Keratinocyte (primary cell): ENCODE measurements at places on chromosomes 3 and 15. TPM values are rescaled to one million over a fixed set of nuclear protein-coding genes. Genes with fewer than 3 reads are reported as not detected.

DNA sequence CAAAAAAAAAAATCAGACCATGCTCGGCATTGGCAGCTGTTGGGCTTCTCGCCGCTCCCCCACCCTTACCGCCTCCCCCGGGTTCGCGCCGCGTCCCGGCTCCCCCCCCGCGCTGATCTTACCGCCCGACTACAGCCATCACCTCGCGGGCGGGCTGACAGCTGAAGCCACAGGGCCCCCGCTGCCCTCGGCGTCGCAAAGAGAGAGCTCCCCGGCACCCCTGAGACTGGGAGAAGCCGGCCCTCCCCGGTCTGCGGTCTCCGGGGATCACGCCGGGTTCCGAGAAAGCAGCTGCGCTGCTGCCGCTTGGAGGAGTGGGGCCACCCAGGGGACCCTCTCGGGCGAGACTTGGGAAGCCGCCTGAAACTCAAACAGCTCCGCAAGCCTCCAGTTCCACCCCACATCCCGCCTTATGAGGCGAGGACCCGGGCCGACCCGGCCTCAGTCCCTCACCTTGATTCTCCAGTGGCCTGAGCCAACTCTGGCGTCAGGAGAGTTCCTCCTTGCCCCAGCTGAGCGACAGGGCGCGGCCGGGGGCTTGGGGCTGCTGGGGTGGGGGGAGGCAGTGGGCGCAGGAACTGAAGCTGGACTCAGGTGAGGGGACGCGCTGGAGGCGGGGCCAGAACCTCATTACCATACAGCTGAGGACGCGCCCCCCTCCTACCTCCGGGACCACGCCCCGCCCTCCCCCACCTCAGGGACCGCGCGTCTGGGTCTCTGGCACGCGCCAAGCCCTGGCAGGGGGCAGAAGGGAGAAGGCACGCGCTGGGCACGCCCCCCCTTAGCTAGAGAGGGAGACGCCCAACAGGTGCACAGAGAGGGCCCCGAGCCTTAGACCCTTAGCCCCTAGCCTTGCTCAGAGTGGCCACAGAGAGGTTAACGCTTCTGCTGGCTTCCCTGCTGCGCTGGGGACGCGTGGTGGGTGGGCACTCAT, 1.0 kb upstream of the DLL4 start:
- H3K27me3 ChIP-seq: peaks cover 92% of the 10 kb centered on the region
- peaks cover 19% of the 10 kb centered on the region for H3K4me1 ChIP-seq
- no peaks in the 10 kb centered on the region for H3K36me3 ChIP-seq
- H3K4me3 ChIP-seq: no peak overlapping the region
- H3K27ac ChIP-seq: no peak overlapping the region

Gene RAB6B
- 2.2 to 5.5 TPM (median 2.9 TPM) in 3 replicates for polyA plus RNA-seq

GRCh38 chr15:54206586-54207321, 228.5 kb downstream of the UNC13C start:
- no peak for DNase-seq
- no peaks in the 10 kb centered on the region for H3K27me3 ChIP-seq
- H3K27ac ChIP-seq: no peak overlapping the region
- H3K4me3 ChIP-seq: no peak overlapping the region
- no peaks in the 10 kb centered on the region for H3K36me3 ChIP-seq

Gene TGM4
- 1.3 to 2.2 TPM (median 1.3 TPM) in 3 replicates for polyA plus RNA-seq

Gene CPNE9
- not detected in 3 replicates for polyA plus RNA-seq

- H3K4me1 ChIP-seq: peaks cover 55% of the 10 kb centered on the region
- DNase-seq: no peak
- H3K27ac ChIP-seq: peak overlapping the region; percentile 36
- no peak overlapping the region for H3K4me3 ChIP-seq
- peaks cover 18% of the 10 kb centered on the region for H3K36me3 ChIP-seq
Observed at GRCh38 chr3:48435774-48436476, 4.0 kb downstream of the CCDC51 start.

Gene GOLGA6L9
- polyA plus RNA-seq: 1.2 to 3.1 TPM (median 2.5 TPM) in 3 replicates

Gene PROS1
- polyA plus RNA-seq: 1.5 to 6.7 TPM (median 3.8 TPM) in 3 replicates

DNA sequence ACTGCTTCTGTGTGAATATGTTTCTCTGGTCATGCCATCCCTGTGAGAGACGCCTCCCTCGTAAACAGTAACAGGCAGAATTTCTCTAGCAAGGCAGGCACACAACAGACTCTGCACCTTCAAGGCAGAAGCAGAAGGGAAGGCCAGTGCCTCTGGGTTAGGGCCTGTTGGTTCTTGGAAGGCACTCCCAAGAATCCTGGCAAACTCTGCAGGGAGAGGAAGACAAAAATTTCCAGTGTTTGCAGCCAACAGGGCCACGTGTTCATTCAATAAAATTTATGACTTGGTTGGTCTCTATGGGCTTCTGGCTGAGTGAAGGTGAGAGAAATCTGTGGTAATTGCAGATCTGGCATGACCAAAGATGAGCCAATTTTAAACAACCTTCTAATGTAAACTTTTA, 39.3 kb downstream of the NFKBIZ start:
- H3K36me3 ChIP-seq: no peaks in the 10 kb centered on the region
- H3K4me3 ChIP-seq: no peak overlapping the region

GRCh38 chr15:44315773-44316465, 27.4 kb downstream of the GOLM2 start:
- no peaks in the 10 kb centered on the region for H3K36me3 ChIP-seq
- H3K27me3 ChIP-seq: no peaks in the 10 kb centered on the region
- H3K4me1 ChIP-seq: no peaks in the 10 kb centered on the region
- DNase-seq: no peak
- H3K27ac ChIP-seq: no peak overlapping the region
- no peak overlapping the region for H3K4me3 ChIP-seq

DNA sequence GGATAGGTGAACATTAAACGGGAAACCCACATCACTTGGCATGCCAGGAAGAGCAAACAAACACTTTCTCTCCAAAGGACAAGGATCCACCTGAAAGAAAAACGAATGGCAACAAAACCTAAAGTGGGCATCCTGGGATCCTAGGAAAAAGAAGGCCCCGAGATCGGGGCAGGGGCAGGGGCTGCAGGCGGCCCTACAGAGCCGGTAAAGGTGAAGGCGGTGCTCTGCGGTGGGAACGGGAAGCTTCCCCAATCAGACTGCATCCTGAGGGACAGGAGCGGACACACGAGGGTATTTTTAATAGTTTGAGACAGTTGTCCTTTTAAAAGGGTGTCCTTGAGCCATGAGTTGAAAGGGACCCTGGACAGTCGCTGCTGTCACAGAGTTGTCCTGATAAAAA, 24.9 kb upstream of the GABRA5 start:
- no peak overlapping the region for H3K4me3 ChIP-seq
- no peak overlapping the region for H3K27ac ChIP-seq
- H3K36me3 ChIP-seq: no peaks in the 10 kb centered on the region
- no peak for DNase-seq
- no peaks in the 10 kb centered on the region for H3K27me3 ChIP-seq

- no peak overlapping the region for H3K27ac ChIP-seq
- no peaks in the 10 kb centered on the region for H3K27me3 ChIP-seq
- H3K4me1 ChIP-seq: no peaks in the 10 kb centered on the region
- no peak for DNase-seq
- no peaks in the 10 kb centered on the region for H3K36me3 ChIP-seq
- H3K4me3 ChIP-seq: no peak overlapping the region
Observed at GRCh38 chr3:86865506-86865905, 125.4 kb downstream of the VGLL3 start.
